ENCODE measurements at places on chromosomes 2 and 18. TPM values are rescaled to one million over a fixed set of nuclear protein-coding genes. Genes with fewer than 3 reads are reported as not detected.

TEX44 gene
- total RNA-seq, result not detected

TMEM182 gene
- total RNA-seq, result 7.2 TPM

SCYGR1 gene
- not detected for total RNA-seq

IL1RL2 gene
- total RNA-seq, result not detected

CACNB4 gene
- total RNA-seq, result 9.8 TPM

GRHL1 gene
- 2.5 TPM for total RNA-seq

ANKRD12 gene
- total RNA-seq, result 23.9 TPM

RETREG2 gene
- 41.8 TPM for total RNA-seq

STEAP3 gene
- total RNA-seq, result 18.2 TPM

CFC1 gene
- not detected for total RNA-seq

ABCG5 gene
- total RNA-seq, result not detected

SCG2 gene
- 0.31 TPM for total RNA-seq

TDRD15 gene
- 0.07 TPM for total RNA-seq

RAB17 gene
- 26.9 TPM for total RNA-seq

SLC4A5 gene
- 0.24 TPM for total RNA-seq

FSHR gene
- not detected for total RNA-seq

FEV gene
- not detected for total RNA-seq

All from GM23338 (cell line).